ENCODE measurements at places on chromosomes 7 and 10.

- no peak for DNase-seq
Measured at GRCh38 chr10:77603534-77603927, 34.1 kb downstream of the KCNMA1 start.

DNA sequence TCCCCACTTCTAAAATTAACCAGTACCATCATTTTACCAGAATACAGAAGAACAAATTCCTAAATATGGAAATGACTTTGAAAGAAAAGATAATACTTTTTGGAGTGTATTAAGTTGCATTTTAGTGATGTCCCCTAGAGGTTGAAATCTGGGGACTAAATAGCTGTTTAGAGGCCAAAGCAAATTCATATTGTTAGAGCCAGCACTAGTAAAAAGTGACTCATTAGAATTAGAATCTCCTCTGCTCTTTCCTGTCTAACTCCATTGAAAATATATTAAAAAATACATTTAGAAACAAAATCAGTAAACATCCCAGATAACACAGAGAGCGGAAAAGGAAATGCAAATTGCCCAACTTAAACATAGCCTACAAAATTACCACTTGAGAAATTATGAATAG is 1189.6 kb upstream of the C7orf33 start:
- no peak for DNase-seq

DNA sequence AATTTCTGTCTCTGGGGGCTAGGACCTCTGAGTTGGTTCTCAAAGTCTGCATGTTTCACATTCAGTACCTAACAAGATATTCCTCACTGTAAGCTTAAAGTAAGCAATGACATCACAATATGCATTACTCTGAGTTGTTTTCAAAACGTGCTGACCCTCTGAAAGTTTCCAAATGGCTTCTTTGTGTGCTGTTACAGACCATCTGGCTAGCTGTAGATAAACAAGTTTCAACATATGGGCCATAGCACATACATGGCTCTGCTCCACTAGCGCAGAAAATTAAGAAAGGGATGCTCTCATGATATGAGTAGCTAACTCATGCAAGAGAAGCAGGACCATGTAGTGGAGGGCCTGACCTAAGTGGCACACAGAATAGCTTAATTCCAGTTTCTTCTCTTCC is 119.0 kb downstream of the HTR7 start:
- DNase-seq: no peak

GRCh38 chr10:100483876-100484666 is 21.3 kb downstream of the WNT8B start:
- DNase-seq: no peak

- DNase-seq: no peak
Measured at GRCh38 chr10:86363184-86363832, 3.3 kb downstream of the GRID1 start.

DNA sequence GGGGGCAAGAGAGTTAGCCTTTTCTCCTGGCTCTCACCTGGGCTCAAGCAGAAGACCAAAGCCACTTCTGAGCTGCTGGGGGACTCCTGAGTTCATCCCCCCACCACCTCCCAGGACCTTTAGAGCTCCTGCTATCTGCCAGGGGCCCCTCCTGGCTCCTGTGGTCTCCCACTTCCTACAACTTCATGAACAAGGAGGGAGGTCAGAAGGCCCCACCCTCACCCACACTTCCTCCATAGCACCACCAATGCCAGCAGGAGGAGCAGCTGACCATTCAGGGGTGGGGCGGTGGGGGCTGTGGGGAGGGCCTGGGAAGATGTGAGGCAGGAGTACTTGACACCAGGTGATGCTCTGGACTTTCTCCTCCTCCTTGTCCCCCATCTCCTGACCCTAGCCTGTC is 32.6 kb upstream of the ADCYAP1R1 start:
- DNase-seq: no peak

GRCh38 chr10:77233466-77233865 is 404.1 kb downstream of the KCNMA1 start:
- no peak for DNase-seq

- DNase-seq: no peak
Measured at GRCh38 chr7:24881623-24882022, 98.4 kb downstream of the OSBPL3 start.

GRCh38 chr7:90611115-90611514 is 15.0 kb downstream of the CDK14 start:
- DNase-seq: no peak

GRCh38 chr10:43172645-43173044 is 34.4 kb downstream of the CSGALNACT2 start:
- DNase-seq: no peak

DNA sequence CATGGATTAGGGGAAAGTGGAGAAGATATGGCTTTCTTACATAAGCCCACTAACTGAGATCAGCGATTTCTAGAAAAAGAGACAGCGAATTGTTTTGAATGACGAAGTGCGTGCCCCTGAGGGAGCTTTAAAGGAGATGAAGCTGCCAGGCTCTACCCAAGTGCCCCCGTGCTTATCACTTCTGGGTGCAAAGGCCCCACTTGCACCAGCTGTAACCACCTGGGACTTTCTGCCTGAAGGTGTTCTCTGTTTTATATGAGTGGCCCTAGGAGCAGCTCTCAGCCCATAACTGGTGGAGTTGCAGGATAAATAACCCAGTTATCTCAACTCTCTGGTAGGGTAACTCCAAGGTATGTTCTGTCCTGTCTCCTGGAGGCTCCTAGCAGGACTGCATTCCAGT is 20.4 kb upstream of the CARD11 start:
- no peak for DNase-seq

- DNase-seq: peak; percentile 77
Measured at GRCh38 chr7:131188367-131189339, 139.0 kb upstream of the MKLN1 start.

GRCh38 chr7:46854958-46855473 is 726.9 kb downstream of the TNS3 start:
- DNase-seq: no peak

- DNase-seq: no peak
Measured at GRCh38 chr7:77788327-77788902, 9.8 kb downstream of the TMEM60 start.

DNA sequence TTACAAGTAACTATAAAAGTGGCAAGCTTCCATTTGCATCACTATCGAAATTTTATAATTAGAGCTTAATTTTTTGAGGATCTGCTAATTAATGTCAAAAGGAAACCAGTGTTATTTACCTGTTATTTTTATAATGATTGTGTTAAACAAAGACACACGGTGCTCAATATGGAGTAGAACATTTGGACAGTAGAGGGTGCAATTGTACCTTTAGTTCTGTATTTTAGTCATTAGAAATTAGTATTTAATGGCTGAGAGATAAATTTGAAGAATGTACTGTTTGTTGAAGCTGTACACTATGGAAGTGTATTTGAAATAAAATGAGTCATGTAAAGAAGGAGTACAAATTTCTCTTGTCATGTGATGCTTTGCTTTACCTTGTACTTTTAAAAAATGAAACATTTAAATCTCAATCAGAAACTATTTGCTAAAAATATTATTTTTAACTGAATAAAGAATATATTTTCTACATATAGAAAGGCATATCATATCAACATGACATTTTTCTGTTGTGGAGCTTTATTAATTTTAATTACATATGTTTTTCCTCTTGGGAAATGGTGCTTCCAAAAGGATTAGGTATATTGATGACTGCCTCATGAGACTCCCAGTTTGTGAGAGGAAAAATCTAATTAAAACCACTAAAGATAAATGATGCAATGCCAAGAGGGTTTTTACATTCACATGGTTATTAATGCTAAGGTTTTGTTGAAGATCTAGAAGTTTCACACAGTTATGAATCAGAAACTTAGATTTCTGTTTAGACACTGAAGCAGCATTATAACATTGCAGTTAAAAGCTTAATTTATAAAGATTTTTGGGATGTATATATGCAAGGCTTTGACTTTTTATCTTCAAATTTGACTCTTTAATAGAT is 10.4 kb upstream of the PRKG1 start:
- DNase-seq: no peak

- DNase-seq: no peak
Measured at GRCh38 chr10:51007781-51008180, 66.5 kb upstream of the PRKG1 start.

DNA sequence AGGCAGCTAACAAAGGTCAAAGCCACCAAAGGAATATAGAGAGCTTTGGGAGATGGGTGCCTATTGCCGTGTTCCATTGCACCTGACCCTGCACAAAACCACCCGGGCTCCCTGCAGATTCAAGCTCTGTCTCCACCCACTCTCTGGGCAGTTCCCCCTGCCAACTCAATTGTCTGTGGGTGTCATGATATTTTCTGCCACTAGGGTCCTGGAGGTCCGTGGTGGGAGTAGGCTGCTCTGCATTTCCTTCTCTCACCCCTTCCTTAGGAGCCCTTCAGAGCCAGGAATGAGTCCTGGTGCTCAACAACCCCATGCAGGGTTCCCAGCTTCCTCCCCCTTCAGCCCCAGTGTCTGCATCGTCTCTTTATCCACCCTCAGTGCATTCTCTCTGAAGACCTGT is 34.1 kb downstream of the PNLIPRP2 start:
- DNase-seq: no peak

- no peak for DNase-seq
Measured at GRCh38 chr10:2610946-2611345, 456.4 kb upstream of the PFKP start.

- DNase-seq: no peak
Measured at GRCh38 chr10:60524541-60524940, 134.9 kb upstream of the ANK3 start.

GRCh38 chr7:88206254-88206653 is 13.6 kb downstream of the SRI start:
- DNase-seq: no peak

GRCh38 chr10:84214612-84215235 is 10.6 kb downstream of the LRIT2 start:
- DNase-seq: peak; percentile 14

DNA sequence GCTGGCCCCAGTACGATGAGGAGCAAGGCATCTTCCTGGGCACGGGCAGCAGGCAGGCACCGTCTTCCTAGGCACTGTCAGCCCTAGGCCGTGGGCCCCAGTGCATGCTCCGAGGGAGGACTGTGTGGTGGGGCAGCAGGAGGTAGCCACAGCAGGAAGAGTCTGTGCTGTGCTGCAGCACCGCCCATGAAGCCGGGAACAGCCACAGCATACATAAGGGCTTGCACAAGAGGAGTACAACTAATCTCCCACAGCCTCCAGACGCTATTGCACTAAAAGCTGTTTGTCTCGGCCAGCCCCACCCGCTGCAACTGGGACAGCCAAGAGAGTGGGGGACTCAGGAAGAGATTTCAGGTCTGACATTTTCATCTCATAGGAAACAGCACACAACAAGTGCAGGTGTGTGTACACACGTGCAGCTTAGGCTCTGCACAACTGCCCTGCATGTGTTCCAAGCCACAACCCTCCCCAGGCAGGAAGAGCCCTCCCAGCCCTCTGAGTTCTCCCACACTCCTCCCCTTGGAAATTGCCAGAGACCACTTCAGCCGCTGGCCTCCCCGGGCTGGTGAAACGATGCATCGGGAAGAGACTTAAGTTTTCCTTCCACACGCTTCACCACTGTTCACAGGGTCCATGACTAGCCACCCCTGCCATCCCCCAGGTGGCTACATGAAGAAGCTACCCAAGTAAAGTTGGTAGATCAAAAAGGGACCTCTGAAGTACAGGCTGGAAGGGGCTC is 88.1 kb upstream of the DDC start:
- no peak for DNase-seq

- no peak for DNase-seq
Measured at GRCh38 chr7:101179117-101179516, 976 bp downstream of the NAT16 start.

GRCh38 chr10:19373988-19374387 is 325.4 kb downstream of the MALRD1 start:
- no peak for DNase-seq

DNA sequence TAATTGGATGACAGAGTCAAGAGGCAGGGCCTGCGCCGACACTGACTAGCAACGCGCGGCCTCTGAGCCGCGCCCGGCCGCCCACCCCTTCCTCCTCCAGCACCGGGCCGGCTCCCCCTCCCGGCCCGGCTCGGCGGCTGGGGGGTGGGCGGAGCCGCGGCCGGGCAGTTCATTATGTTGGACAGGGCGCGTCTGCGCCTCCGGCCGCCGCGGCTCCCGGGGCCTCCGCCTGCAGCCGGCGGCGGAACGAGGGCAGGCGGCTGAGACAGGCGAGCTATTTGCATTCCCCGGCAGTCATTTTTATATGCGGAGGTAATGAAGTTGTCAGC is 106.7 kb downstream of the SNX10 start:
- no peak for DNase-seq

- DNase-seq: no peak
Measured at GRCh38 chr7:72709909-72710308, 118.1 kb downstream of the TYW1B start.

DNA sequence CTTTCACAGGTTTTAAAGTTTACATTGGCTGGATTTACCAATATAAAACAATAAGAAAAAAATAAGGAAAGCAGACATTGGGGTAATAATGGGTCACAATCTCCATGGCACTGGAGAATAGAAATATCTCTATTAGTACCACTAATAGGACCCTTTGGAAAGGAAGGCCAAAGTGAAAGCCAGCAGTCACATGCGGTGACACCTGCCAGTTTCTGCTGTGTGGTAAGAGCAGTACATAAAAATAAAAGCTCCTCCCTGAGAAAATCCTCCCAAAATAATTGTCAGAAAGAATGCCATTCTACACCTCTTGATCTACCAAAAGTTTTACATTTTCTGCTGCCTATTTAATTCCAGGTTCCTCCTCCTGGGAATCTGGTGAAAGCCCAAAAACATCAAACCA is 30.4 kb upstream of the SLC13A1 start:
- no peak for DNase-seq

- no peak for DNase-seq
Measured at GRCh38 chr7:32522746-32523530, 27.6 kb downstream of the AVL9 start.

- DNase-seq: no peak
Measured at GRCh38 chr7:50641442-50642405, 76.5 kb upstream of the DDC start.

- DNase-seq: no peak
Measured at GRCh38 chr7:151849008-151849878, 27.7 kb downstream of the PRKAG2 start.

DNA sequence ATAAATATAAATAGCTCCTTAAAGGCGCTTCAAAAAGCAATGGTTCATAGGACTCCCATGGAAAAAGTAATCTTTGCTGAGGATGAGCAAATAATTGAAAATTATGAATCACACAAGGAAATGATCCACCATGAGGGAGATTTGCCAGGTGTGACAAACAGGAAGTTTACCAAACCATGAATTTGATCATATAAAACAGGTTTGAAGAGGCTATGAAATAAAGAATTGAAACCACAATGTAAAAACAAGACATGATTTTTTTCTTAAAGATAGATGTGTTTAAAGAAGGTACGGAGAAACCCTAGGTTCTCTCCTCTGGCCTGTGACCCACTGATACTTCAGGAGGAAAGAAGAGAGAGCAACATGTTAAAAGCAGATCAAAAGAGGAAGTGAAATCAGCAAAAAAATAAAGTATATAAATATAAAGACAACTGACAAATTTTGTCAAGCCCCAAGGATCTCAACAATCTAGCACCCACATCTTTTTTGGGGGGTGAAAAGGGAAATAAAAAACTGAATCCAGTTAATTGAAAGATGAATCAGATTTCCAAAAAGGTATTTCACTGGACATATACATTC is 111.3 kb upstream of the ASAH2 start:
- no peak for DNase-seq
